ENCODE measurements at places on chromosomes 2 and 18.
A peak's percentile ranks its signal among the peaks of the same experiment; 100 is the strongest.

GRCh38 chr2:67446491-67446911, 49.4 kb downstream of the ETAA1 start:
- DNase-seq: no peak

DNA sequence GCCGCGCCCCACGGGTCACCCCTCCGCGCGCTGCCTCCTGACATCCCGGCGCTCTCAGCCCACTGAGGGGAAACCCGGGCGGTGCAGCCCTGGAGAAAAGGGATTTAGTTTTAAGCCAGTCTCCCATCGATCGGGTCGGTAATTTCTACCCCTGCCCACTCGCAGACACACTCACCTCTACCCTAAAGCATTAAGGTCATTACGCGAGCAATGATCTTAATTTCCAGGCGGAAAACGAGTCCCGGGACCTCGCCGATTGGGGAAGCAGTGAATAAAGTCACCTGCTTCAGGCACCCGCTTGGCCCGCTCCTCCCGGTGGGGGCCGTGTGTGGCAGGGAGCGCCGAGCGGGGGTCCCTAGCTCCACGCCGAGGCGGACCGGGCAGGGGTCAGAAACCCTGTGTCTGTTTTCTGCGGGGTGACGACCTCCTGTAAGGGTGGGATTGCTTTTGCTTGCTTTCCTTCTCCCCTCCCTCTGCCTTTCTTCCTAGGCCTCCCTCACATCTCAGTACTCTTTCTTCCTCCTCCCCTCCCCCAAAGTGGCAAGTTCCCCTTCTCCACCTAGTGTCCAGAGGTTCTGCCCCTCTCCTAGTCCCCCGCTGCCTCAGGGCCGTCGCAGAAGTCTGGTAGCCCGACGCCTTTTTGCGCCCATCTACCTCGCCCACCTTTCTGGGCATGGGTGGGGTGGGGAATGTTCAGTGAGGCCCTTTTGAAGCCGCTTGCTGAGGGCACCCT, 142.6 kb downstream of the MEIS1 start:
- DNase-seq: no peak

DNA sequence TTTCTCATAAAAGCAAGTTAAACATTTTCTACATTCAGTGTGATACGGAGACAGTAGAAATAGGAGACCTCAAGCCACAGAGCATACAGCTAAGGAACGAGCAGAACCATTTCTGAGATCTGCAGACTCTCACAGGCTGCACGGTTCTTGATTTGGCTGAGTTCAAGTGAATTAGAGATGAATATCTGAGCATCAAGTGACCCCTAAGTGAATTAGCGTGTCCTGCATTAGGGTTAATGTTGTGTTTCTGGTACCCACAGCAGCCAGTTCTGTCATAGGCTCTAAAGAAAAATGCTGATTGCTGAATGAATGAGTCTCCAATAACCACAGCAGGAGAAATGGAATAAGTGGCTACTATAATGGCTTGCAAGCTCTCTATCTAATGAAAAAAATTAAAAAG, 265.9 kb upstream of the SYT4 start:
- no peak for DNase-seq

- no peak for DNase-seq
Measured at GRCh38 chr2:62525549-62526269, 19.7 kb upstream of the TMEM17 start.

GRCh38 chr2:207727261-207727660, 15.8 kb downstream of the CCNYL1 start:
- DNase-seq: no peak

- peak; percentile 57 for DNase-seq
Measured at GRCh38 chr2:142944264-142944663, 66.8 kb downstream of the KYNU start.

DNA sequence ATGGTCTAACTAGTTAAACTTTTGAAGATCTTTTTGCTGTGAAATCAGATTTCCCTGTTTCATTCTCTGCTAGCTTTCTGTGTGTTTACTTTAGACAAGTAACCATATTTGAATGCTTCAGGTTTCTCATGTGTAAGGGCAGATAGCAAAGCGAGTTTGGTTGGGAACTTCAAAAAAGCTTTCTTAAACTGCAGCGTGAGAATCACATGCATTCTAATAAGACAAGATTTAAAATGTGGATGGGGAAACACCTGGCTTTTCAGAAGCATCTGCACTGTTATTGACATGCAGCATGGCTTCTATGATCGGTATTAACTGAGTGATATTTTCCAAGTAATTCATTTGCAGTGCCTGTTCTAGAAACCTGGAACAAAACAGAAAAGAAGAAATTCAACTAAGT, 119.3 kb downstream of the ABCA12 start:
- no peak for DNase-seq

DNA sequence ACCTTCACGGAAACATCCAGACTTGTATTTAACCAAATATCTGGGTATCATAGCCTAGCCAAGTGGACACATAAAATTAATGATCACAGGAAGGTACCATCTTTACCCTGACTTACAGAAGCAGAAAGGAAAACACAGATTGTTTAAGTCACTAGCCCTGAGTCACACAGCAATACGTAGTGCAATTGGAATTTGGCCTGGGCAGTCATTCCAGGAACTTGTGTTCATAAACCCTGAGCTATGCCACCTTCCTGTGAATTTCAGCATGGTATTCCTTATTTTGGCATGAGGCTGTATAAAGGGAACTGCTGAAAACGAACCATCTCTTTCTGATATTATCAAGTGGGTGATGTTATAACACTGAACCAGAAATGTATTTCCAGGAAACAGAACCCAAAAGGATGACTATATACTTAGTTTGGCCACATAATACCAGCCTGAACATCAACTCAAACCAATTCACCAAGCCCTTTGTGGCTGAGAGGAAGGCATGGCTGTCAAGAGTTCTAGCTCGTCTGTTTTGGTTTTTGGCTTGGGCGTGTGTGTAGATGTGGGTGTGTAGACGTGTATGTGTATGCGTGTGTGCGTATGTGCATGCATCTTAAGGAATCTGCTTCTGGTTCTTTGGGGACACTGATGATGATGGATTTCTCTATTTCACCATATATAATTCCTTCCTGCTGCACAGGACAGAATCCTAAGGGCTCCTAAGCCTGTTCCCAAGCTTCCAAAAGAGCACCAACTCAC, 533.4 kb upstream of the ID2 start:
- peak; percentile 87 for DNase-seq

DNA sequence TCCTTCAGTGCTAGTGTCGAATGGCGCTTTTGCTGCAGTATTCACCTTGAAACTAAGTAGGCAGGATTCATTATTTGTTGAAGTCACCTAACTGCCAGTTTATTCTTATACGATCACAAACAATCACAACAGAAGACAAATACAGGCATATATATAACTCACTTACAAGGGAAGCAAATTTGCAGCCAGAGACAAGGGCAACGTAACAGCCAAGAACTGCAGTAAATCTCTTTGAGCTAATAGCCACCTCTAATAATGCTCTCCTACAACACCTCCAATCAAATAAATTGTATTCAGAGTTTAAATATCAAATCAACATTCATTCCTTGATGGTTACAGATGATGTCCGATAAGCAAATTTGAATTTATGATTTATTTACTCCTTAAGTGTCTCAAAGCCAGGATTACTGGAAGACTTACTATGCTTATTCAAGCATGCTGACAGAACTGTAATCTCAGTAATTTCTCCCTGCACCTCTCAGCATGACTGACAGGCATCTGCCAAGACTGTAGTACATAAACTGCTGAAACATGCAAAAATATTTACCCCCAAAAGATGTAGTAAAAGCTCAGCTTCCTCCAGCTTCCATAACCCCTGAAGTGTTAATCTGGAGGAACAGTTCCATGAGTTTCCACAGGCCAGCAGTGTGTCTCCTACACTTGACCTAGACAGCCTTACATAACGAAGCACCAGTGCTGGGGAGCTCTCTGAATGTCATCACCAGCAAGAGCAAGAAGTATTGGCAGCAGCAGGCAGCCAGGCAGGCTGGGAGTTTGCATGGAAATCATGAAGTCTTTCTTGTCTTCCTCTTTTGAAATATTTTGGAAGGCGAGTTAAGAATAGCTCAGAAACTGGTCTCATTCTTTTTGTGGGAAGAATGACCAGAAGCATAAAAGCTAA, 20.9 kb upstream of the SCN1A start:
- no peak for DNase-seq

- no peak for DNase-seq
Measured at GRCh38 chr18:43420950-43421349, 143.7 kb upstream of the SYT4 start.

DNA sequence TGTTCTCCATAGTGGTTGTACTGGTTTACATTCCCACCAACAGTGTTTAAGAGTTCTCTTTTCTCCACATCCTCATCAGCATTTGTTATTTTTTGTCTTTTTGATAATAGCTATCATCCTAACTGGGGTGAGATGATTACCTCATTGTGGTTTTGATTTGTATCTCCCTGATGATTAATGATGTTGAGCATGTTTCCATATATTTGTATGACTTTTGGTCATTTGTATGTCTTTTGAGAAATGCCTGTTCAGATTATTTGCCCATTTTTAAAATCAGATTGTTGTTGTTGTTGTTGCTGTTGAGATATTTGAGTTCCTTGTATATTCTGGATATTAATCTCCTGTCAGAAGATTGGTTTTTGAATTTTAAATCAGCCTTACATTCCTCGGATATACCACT, 147.5 kb downstream of the NCOA1 start:
- DNase-seq: no peak

DNA sequence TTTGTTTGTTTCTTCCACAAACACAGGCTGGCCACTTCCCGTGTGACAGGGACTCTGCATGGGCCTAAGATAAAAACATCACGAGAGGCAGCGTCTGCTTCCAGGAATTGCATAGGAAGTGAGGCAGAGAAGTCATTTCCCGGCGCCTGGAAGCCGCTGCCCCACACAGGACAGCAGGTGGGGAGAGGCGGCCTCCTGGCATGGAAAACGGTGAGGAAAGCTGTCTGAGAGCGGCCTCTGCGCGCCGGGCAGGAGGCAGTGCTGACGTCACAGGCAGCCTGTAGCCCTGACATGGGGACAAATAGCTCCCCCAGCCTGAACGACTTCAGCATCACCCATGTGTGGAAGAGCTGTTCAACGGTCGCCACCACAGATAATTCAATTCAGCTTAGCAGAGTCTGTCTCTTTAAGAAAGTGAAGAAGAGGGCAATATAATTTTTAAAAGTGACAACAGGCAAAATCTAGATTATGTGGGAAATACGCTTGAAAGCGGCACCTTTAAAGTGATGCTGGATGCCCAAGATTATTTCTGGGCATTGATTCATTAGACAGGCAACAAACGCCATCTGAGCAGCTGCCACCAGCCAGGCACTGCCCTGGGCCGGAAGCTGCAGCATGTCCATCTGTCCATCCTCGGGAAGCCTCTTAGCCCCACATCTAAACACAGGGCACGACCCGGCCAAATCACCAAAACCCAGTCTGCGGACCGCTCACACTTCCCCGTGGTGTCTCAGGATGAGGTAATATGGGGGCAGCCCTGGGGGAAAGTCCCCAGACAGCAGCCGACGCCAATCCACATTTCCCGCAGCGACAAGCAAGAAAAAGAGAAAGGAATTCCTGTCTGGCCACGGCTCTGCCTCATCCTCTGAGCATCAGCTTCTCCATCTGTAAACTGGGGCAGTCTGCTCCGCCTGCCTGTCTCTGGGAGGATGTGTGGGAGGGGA, 138.9 kb downstream of the PXDN start:
- no peak for DNase-seq

DNA sequence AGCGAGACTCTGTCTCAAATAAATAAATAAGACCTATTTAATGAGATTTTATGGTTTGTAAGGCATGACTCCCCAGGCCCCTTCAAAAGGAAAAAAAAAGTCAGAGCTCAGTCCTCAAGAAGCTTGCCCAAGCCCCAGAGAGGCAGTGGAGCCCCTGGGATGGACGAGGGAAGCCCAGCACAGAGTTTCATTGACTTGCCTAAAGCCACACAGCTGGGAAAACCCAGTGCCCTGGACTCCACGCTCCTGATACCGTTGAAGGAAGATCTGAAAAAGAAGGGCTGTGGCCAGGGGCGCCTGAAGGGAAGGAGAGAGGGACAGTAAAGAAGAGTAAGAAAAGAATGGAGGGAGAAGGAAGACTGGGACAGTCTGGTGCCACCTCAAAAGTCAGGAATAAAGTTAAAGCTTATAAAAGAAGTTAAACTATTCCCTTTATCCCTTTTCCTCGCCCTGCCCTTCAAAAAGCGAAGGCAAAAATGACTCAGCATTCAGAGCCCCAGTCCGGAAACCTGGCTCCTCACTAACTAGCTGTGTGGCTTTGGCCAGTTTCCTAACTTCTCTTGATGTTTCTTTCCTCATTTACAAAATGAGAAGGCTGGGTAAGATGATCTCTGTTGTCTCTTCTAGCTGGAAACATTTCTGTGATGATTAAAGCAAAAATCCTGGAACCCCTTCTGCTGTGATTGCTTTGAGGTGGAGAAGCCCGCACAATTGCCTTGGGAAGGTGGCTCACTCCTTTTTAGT, 46.7 kb downstream of the LYPD1 start:
- peak; percentile 85 for DNase-seq

DNA sequence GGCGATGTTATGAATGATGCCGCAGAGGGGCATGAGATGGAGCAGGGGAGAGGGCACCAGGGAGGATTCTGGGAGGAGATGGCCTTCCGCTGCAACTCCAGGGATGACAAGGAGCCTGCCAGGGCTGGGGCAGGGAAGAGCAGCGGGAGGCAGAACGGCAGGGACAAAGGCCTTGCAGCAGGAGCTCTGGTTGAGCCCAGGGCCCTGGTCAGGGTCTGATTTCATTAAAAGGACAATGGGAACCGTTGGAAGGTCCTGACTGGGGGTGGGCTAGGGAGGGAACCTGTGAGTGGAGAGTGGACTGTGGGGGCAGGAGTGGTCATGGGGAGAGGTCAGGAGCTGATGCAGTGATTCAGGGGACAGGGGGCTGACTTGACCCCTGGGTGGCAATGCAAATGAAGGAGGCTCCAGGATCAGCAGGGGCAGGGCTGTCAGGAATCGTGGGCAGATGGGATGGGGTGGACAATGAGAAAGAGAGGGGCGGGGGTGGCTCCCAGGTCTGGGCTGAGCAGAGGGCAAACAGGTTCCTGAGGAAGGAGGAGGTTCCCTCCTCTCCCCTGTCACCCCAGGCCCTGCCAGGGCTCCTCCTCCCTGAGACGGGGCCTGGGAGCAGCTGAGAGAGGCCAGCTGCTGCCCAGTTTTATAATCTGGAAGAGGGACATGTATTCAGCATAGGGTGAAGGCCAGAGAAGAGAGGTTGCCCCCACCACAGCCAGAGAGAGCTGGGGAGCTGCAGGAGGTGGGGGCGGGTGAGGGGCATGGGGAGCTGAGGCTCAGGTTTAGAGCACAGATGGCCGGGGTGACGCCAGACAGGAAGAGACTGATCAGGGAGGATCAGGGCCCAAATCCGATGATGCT, 7.3 kb upstream of the DUSP2 start:
- DNase-seq: no peak

- no peak for DNase-seq
Measured at GRCh38 chr2:72982781-72983499, 65.6 kb downstream of the EMX1 start.

Measured in HT1080 (cell line).